ENCODE measurements at places on chromosomes 5 and 9.
A peak's percentile ranks its signal among the peaks of the same experiment; 100 is the strongest.

- peak; percentile 72 for DNase-seq
Observed at GRCh38 chr9:117555964-117556629, 141.2 kb upstream of the ASTN2 start.

- no peak for DNase-seq
Observed at GRCh38 chr9:89448381-89448780, 49.5 kb downstream of the SEMA4D start.

DNA sequence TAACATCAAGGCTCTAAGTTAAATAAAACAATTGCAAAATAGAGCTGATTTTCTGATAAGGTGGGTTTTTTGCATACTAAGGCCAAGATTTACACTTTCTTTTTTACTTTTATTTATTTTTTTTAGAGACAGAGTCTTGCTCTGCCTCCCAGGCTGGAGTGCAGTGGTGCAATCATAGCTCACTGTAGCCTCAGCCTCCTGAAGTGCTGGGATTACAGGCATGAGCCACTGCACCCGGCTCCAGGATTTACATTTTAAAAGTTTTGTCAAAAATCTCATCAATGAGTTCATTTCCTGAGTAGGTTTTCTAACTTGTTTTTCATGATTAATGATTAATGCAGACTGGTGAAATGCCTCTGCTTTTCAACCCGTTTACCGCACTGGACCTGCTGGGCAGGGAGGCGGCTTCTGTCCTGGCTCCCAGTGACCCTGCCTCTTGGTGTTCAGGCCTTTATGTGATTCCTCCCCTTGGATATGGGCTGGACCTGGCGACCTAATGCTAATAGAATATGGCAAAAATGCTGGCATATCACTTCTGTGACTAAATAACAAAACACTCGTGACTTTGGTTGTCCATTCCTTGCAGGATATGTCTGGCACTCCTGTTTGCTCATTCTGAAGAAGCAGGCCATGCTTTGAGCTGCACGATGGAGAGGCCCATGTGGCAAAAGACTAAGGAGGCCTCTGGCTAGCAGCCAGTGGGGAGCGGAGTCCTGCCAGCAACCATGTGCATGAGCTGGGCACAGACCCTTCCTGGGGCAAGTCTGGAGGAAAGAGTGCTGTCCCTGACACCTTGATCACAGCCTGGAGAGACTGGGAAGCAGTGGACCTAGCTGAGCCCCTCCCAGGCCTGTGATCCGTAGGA lies 72.2 kb upstream of the PTCH1 start:
- DNase-seq, result no peak

- no peak for DNase-seq
Observed at GRCh38 chr9:109428854-109429253, 69.3 kb downstream of the PTPN3 start.

DNA sequence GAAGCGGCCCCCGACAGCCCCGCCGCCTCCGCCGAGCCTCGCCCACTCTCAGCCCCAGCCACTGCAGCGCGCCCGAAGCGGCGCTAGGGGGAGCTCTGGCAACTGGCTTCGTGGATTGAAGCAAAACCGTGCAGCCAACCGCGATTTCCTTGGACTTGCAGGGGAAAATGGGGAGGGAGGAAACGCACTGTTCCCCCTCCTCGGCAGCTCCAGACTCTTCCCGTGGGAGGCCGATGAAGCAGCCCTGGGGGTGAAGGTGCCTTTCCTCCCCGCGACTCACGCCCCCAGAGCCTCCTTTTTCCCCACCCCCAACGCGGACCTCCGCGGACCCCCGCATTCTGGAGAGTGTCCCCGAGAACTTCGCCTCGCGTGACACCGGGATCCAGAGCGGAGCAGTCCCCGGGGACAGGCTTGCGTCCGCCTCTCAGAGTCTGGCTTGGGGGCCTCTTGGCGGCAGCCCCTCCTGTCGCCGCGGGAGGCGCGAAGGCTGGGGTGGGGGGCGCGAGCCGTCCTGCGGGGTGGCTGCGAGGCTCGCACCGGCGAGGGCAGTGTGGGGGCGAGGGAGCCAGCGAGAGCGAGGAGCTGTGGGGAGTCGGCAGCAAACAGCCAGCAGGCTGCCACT lies 3.8 kb downstream of the IER5L start:
- peak; percentile 88 for DNase-seq

GRCh38 chr9:136075134-136075841 lies 19.8 kb downstream of the NACC2 start:
- DNase-seq, result no peak

DNA sequence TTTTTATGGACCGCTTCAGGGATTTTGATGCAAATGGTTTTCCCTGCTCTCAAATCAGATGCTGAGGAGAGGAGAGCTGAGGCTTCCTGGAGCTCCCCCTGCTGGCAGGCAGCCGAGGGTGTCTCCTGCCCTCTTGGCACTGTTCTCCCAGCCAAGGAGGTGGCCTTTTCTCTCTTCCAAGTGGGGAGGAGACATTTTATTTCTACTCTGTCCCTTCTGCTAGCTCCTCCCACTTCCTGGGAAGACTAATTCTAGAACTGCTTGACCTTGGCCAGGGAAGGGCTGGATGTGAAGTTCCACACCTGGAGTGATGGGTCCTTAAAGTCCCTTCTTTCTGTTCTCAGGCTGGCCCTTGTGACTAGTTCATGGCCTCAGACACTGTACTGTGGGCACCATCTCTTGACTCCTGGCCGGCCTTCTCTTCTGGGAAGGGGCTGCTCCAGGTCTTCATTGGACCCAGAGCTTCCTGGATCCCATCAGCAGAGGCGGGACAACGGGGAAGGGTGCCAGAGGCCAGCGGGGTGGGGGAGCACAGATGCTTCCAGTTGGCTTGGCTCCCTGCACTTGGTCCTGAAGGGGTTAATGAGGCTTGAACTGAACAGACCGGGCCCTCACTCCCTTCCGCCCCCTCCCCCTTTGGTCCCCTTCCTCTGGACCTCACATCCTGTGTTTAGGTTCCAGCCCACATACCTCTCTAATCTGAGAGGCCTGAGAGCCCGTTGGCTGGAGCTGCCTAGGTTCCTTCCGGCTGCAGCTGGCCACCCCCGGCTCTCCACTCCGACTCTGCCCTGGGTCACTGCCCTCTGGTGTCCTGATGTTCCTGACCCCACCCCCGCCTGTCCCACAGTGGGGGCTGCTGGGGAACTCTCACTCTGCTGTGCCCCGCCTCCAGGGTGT lies 32.1 kb downstream of the PTPA start:
- DNase-seq, result peak; percentile 54

DNA sequence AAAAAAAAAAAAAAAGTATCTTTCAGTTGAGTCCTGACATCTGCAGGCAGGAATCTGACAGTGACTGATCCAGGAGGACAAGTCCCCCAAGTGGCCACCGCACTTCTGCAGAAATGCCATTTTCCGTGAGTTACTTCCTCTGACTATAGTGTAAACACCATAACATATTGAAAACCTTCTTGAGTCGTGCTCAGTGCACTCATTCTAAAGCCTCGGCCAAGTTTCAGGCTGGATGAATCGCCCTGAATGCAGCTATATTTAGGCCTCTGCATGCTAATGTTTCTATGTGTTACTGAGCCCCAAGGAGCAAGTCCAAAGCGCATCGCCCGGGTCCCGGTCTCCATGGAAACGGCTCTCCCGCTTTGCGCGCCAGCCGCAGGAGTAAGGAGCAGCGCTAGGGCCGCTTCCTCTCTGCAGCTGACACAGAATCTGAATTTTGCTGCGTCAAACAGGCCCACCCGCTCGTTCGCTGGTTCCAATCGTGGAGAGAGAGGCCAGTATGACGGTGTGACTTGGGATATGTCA lies 335.4 kb downstream of the MSX2 start:
- DNase-seq, result no peak

DNA sequence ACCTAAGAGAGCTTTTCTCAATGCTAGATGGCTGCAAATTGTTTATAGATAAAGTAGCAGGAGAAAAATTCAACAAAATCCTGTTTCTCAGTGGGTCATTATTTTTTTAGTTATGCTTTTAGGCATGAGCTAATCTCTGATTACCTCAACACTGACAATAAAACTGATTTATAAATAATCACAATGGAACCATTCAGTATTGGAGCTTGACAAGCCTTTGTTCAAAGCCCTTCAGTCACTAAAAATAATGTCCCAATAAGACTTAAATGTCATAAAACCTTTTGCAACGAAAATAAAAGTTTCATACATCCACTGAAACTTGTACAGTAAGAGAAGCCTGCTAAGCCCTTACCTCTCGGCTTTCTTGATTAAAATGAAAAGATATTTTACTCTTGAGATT lies 27.2 kb downstream of the PTPDC1 start:
- DNase-seq, result no peak

DNA sequence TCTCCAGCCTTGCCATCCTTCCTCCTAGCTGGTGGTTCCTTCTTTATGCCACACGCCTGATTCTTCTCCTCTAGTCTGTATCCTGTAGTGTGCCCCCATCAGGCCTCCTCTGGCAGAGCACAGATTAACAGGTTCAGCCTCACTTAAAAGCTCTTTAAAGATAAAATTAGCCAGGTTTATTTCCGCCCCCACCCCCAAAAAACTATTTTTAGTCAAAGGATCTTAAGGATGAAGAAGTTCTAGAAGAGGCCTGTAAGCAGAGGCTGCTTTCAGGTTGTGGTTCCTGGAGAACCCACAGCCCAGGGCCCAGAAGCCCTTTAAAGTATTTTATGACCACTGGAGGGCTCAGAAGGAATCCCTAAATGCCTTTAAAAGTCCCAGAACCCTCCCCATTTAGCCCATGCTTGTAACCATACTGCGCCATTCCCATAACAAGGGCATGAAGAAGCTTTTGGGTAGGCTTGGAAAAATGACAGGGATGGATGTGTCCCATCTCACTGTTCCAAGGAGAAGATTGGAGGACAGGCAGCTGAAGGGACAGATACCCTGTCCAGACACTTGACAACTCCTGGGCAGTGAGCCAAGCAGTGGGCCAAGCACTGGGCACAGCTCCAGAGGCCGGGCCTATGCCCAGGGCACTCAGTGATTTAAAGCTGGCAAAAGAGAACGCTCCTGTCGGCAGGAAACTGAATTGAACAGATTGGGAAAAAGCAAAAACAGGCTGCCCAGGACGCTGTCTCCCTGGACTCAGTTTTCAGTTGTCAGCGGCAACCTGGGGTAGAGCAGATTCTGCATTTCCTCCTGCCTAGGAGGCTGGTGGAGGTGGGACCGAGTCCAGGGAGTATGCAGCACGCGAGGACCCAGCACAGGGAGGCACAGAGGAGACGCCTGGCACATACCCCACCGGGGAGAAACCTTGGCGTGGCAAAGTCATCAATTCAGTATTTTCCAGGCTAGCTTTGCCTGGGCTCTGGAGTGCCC lies 106.3 kb upstream of the SSBP2 start:
- peak; percentile 94 for DNase-seq

DNA sequence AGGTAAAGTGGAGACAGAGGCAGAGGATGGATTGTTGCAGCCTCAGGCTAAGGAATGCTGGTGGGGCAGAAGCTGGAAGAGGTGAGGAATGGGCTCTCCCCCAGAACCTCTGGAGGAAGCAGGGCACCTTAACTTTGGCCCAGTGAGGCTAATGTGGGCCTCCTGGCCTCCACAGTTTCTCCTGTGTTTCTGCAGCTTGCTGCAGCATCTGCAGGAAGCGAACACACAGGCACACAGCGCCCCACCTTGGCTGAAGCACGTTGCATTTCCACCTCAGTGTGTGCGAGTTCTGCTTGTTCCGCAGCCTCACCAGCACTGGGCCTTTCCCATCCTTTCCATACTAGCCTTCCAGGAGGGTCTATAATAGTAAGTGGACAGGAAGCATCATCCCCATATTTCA lies 27.2 kb upstream of the ASS1 start:
- peak; percentile 25 for DNase-seq

DNA sequence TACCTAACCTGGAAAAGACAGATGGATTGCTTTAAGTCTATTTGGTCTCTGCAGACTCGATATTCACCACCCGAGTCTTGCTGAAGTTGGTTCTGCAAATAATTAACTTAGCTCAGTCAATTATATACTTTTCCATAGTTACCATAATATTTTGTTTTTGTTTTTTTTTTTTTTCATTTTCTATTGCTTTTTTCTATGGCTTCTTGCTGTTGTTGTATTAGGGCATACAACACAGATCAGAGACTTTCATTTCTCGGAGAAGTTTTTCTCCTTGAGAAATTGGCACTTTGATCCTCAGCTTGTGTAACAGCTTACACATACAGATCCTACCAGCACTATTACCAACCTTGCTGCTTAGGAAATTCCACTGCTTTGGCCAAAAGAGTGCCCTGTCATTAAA lies 88.0 kb downstream of the GPR21 start:
- no peak for DNase-seq

- no peak for DNase-seq
Observed at GRCh38 chr5:32390819-32391591, 53.5 kb downstream of the ZFR start.
